ENCODE measurements at places on chromosomes 6 and 20.

- DNase-seq, result no peak
Measured at GRCh38 chr6:159079367-159079766, 34.6 kb upstream of the TAGAP start.

DNA sequence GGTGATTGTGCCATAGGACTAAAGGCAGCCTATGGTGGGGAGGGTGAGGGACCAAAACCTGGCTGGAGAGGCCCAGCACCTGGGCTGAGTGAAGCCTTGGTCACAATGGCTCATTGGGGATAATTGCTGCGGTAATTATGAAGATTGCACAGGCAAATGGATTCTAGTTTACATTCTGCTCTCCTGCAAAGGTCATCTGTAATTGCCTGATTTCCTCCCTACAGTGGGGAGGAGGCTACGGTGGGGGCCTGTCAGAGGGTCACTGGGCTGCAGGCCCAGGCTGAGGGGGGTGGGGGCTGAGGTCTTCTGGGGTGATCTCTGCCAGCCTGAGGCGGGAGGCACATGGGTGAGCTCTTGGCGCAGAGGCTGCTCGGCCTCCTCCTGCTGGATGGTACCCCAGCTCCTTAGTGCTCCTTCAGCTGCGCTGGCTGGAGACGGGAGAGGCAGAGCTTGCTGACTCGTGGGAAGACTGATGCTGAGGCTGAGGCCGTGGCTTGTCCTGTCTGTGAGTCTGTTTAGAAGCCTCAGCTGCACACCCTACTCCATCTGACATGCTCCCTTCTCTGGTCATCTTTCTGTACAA is 30.3 kb downstream of the PACSIN1 start:
- DNase-seq, result no peak

- no peak for DNase-seq
Measured at GRCh38 chr6:111837007-111837406, 36.2 kb downstream of the FYN start.

GRCh38 chr20:46400253-46400652 is 6.2 kb downstream of the ELMO2 start:
- no peak for DNase-seq

DNA sequence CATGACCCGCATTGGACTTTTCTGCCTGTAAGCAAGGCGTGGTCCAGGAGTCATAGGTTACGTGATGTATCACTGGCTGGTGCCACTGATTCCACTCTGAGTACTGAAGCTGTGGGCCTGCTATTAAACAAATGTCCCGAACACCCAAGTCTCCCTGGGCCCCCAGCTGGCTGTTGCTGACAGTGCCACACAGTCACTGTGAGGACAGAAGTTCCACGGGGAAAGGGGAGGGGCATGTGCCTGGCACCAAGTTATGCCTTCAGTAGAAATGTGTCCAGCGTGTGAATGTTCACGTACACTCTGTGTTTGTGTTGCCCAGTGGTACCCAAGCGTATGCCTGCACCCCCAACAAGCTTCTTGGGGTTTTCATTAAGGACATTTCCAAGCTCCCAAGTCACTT is 171.4 kb upstream of the QKI start:
- no peak for DNase-seq

DNA sequence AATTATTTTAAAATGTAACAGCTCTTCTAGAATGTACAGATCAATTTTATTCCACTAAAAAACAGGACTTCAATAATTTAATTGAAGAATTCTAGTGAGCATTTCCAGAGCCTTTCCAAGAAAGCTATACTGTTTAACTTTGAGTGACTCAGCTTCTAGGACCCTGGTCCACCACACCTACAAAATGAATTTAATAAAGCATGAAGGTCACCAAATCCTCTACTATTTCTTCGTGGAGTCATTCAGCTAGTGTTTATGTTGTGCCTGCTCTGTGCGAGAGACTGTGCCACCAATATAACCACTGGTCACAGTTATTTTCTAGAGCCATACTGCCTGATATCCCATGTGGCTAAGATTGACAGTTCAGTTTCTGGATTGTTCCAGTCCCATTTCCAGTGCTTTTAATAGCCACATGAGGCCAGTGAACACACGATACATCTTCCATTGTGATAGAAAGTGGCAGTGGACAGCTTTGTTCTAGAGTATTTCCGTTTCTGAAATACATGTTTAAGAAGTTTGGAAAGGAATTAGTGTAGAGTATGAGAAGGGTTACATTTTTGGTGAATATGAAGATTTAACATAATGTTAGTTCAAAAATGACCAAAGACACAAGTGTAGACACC is 160.7 kb downstream of the MTHFD1L start:
- DNase-seq, result no peak

DNA sequence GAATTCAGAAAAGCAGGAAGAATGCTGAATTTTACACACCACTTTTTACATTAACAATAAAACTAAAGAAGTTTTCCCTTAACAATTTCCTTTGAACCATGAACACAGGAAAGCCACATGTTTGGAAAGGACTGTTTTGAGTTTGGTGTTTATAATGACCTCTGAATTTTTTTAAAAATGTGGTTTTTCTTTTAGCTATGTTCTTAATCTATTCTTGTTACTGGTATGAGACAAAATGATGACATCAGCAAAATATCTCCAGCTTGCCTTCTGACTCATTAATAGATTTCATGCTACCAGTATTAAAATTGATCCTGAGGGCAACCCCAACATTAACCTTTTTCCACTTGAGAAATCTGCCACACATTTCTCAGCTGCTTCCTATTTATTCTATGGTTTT is 217.5 kb upstream of the THEMIS start:
- DNase-seq, result no peak

- DNase-seq, result no peak
Measured at GRCh38 chr6:168948990-168949531, 304.6 kb downstream of the THBS2 start.

DNA sequence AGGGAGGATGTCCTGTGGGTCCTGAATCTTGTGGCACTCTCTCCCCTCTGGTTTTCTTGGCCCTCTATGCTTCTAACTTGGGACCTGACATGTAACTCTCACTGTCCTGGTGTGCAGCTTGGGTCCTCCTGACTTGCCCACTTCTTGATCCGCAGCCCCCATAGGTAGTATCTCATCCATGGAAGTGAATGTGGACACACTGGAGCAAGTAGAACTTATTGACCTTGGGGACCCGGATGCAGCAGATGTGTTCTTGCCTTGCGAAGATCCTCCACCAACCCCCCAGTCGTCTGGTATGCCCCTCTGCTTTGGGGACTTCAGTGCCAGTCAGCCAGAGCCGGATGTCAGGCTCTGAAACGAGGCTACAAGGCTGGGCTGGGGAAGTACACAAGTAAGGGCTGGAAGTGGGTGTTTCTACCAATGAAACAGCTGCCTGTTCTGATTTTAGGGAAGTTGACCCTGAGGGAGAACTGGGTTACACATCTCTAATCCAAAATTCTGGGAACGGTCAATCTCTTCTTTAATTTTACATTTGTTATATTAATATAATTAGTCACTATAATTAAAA is 641 bp downstream of the DBNDD2 start:
- DNase-seq, result no peak

DNA sequence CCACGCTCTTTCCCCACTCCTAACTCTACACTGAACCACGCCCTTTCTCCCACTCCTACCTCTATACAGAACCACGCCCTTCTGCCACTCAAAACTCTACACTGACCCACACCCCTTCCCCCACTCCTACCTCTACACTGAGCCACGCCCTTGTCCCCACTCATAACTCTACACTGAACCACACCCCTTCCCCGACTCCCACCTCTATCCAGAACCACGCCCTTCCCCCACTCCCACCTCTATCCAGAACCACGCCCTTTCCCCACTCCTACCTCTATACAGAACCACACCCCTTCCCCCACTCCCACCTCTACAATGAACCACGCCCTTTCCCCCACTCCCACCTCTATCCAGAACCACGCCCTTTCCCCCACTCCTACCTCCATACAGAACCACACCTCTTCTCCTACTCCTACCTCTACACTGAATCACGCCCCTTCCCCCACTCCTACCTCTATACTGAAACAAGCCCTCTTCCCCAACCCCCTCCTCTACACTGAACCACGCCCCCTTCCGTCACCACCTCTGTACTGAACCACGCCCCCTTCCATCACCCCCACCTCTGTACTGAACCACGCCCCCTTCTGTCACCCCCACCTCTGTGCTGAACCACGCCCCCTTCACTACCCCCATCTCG is 10.1 kb downstream of the PXMP4 start:
- DNase-seq, result no peak

- DNase-seq, result no peak
Measured at GRCh38 chr20:18805881-18806280, 7.7 kb upstream of the SCP2D1 start.

GRCh38 chr6:3784885-3785744 is 33.6 kb upstream of the PXDC1 start:
- no peak for DNase-seq

- DNase-seq, result no peak
Measured at GRCh38 chr6:32058511-32058963, 20.3 kb downstream of the CYP21A2 start.

DNA sequence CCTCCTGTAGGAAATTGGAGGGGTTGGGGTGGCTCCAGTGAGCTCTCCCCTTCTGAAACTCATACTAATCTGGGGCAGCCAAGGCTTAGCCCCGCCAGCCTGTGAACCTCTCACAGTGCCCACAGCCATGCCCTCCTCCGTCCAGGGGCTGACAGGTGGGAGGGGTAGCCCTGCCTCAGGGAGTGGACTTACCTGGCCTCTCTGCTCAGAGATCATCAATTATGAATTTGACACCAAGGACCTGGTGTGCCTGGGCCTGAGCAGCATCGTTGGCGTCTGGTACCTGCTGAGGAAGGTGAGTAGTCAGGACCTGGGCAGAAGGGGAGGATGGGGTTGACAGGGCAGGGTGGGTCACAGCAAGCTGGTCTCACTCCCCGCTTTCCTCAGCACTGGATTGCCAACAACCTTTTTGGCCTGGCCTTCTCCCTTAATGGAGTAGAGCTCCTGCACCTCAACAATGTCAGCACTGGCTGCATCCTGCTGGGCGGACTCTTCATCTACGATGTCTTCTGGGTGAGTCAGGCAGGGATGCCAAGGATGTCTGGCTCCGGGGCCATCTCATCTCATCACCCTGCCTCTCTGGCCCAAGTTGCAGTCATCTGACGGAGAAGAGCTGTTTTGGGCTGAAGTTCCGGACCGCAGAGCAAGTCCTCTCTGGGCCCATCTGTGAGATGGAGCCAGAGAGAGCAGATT is 34.7 kb downstream of the HM13 start:
- DNase-seq, result no peak

DNA sequence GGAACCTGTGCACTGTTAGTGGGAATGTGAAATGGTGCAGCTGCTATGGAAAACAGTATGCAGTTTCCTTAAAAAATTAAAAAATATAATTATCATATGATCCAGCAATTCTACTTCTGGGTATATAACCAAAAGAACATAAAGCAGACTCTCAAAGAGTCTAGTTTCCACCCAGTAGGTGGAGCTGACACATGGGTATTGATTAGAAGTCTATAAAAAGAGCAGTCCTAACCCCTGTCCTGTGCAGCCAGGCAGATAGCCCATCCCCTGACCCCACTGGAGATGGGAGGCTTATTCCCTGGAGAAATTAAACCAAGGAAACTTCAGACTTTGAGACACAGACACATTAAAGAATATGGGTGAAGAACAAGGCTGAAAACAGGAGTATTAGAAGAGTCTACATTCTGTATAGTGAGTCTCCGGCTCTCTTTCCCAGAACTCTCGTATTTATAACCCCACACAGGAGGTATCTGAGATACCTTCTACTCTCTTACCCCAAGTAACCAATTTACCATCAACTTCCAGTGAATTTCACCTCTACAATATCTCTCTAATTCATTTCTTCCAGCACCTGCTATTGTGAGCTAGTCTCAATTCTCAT is 92.3 kb downstream of the SEL1L2 start:
- no peak for DNase-seq

DNA sequence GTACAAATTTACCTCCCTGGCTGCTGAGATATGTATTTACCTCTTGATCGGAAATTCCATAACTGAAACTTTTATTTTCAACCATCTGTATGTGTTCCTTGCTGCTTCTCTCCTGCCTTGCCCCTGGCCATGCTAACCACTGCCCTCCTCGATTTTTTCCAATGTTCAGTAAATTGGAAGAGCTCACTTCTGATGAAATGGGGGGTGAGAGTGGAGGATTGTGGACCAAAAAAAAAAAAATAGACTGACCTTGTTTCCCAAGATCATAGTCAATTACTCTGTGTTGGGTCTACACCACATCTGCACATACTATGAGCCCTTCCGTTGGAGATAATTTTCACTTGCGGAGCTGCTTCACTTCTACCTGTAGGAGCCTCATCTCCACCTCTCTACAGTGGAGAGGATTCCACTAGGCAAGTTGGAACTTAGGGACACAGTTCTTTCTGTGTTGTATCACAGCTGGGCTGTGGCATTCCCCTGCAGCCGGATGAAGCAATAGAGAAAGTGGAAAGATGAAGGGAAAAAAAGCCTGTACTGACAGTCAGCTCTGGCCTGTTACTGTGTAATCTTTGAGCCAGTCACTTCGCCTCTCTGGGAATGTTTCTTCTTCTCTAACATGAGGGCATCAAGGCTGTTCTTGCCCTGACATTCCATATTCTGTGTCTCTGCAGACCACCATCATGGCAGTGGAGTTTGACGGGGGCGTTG is 1.6 kb downstream of the PSMB9 start:
- no peak for DNase-seq

DNA sequence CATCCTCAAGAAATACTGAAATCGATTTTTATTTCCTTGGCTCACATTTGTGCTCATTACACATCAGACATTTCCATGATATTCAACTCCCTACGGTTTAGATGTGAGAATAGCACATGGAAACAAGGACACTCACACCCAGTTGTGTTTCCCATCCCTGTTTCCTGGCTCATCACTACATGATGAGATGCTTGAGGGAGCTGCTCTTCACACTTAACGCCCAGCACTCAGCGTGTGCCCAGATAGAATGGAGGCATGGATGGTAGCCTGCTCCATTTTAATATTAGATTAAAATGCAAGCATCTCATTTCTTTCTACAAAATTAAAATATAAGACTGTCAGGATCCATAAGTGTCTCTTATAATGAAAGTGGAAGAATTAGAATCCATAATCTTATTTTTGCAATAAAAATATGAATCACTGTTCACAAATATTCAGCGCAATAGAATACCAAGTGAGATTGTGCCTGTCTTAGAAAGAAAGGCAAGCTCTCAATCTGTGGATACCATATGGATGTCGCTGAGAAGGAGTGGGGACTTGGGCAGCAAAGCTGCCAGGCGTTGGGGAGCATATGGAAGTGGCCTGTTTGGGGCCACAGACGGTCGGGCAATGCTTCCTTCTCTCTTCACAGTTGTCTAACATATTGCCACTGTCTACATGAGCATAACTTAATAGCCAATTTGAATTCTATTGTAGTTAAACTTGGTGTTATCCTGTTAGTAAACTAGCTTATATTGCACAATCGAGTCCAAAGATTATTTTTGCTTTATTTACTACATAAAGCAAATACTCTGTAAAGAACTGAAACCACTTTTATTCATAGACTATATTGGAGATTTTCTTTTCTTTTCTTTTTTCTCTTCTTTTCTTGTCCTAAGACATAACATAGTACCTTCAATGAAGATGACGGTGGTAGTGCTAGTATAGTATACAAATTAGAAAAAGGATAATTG is 206.8 kb upstream of the QKI start:
- DNase-seq, result no peak

- DNase-seq, result no peak
Measured at GRCh38 chr6:45715508-45715803, 300.2 kb downstream of the CLIC5 start.

GRCh38 chr20:36107881-36108280 is 46.7 kb upstream of the EPB41L1 start:
- no peak for DNase-seq

GRCh38 chr20:46357030-46357514 is 48.8 kb upstream of the CDH22 start:
- DNase-seq, result no peak
